Gastrocnemius medialis (tissue), 4 donors: ENCODE measurements at places on chromosomes 1 and 21.

DNA sequence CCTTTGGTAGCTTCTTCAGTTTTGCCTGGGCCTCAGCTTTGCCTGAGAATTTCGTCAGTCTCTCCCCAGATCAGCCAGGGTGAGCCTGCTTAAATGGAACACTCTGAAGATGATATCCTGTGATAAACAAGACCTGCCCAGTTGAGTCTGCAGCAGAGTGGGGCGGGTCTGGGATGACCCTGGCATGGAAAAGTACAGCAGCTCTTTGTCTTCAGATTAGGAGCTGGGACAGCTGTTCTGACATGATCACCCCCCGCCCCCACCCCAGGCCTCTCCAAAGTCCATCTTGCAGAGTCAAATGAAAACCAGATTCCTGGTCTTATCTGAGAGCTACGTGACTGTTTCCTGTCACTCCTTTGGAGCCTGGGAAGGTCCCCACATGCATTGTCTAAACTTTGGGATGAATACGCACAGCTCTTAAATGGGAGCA, 2.2 kb upstream of the TMEM51 start:
- no peak for DNase-seq

DNA sequence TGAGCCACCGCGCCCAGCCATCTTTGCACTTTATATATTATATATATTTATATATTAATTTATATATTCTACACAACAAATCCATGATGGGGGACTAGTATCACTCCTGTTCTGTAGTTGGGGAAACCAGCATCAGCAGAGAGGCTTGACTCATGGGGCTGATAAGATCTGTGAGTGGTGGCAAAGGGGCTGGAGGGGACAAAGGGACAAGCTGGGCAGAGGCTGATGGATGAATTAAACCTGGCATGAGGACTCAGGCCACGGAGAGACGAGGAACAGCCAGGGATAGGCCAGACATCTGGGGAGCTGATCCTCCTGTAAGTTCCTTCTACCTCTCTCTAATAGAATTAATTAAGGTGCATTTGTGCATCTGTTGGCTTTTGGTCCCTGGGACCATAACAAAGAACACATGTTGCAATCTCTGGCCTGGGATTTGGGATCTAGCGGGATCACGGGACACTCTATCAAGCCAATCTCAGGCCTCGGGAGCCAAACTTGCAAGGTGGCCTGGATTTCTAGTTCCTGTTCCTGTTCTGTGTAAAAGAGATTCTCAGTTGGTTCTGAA, 7.6 kb downstream of the CNR2 start:
- DNase-seq: no peak

DNA sequence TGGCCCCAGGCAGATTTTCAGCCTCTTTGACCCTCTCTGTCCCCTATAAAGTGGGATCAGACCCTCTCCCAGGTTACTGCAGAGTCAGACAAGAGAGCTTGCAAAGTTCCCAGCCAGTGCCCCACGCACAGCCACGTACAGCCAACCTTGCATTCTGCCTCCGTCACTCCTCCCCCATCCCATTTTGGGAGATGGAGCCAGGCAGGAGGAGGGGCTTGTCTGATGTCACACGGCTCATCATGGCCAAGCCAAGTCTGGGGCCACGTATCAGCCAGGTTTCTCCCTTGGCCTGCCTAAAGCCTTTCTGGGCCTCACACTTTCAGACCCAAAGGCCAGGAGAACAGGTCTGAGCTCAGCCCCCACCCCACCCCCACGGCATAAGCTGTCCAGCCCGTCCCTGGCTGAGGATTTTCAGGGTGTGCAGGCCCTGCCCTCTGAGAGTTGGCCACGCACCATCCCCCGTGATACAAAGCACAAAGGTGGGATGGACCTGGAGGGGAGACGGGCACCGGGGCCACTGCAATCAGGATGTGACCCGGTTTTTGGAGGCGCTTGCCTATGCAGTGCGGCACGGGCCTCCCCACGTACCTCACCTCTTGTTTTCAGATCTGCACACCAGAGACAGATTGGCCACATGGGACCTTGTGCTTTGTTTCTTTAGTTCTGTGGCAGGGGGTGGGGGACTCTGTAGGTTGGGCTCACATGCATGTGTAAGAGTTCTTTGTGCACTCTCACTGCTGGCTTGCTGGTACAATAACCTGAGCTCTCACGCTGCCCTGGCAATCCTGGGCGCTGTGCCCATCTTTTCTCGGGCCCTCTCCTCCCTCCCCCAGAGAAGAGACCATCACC, 47.6 kb downstream of the TRIM11 start:
- no peak for DNase-seq

DNA sequence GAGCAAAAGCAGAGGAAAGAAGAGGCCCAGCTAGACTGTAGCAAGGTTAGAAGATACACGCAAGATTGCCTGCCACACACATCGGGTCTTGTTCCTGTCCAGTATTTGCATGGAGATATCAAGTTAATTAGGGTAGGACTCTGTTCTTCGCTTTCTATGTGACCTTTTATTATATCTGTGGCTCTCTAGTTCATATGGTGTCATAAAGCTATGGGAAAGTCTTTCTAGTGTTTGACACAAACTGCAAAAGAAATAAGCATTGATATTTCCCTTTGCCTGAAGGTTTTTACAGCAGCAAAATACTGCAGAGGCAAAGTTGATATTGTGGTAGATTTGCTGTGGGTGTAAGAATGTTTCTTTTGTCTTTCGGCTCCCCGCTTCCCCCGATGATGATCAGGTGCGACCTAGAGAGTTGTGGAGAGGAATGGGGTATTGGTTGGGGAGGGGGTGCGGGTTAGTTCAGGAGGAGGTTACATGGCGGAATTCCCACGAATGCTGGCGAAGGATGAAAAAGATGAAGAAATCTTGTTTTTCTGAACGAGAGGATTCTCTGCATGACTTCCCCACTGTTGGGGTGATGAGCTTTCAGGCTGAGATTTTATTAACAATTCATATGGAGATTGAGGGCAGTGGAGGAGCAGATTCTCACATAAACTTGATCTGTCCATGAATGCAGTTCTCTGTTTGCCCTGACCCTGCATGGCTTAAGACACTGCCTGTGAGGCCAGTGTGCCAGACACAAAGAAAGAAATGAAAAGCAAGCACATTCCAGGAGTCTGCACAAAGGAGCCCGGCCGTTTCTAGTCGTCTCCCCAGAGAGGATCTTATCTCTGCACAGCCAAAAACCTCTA, 550.2 kb downstream of the USP25 start:
- DNase-seq: peak; percentile 51

DNA sequence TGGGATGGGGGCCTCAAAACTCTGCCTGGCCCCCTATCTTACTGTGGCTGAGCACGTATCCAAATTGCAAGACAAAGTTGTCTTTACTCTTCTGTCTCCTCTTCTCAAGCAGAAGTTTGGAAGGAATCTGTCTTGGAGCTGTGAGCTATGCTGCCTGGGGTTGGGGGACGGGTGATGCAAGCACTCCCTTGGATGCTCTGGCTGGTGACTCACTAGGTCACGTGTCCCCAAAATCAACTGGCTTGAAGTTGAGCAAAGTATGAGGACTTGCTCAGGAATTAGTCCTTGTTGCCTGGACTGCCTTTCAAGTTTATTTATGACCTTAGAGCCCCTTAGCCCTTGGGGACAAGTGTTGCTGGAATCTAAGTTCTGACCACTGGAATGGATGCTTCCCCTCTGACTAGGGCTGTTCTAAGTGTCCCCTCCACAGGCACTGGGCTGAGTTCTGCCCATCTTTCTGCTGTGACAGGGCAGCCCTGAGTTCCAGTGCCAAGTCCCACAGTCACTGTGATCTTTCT, 269.5 kb downstream of the HHAT start:
- peak; percentile 41 for DNase-seq

DNA sequence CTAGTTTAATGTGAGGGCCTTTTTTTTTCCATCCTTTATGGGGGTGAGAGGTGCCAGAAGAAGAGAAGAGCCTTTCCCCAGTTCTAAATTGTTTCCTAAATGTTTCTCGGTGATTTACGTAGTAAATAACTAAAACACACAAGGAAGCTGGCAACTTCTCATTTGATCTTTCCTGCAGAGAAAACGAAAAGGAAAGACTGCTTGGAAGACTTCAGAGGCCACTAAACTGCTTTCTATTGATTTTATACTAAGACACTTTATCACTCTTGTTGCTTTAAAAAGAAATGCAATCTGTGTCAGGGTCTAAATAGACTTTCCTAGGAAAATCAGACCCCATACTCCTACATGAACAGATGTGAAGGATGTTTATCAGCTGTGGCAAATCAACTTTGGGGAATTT, 52.1 kb upstream of the KAZN start:
- DNase-seq: no peak

GRCh38 chr1:8182034-8182761, 135.7 kb upstream of the SLC45A1 start:
- no peak for DNase-seq

GRCh38 chr1:8404460-8405370, 86.8 kb downstream of the SLC45A1 start:
- no peak for DNase-seq

- no peak for DNase-seq
Measured at GRCh38 chr21:21096956-21097355, 98.7 kb downstream of the NCAM2 start.

- DNase-seq: no peak
Measured at GRCh38 chr1:67601955-67602354, 83.0 kb upstream of the GADD45A start.

DNA sequence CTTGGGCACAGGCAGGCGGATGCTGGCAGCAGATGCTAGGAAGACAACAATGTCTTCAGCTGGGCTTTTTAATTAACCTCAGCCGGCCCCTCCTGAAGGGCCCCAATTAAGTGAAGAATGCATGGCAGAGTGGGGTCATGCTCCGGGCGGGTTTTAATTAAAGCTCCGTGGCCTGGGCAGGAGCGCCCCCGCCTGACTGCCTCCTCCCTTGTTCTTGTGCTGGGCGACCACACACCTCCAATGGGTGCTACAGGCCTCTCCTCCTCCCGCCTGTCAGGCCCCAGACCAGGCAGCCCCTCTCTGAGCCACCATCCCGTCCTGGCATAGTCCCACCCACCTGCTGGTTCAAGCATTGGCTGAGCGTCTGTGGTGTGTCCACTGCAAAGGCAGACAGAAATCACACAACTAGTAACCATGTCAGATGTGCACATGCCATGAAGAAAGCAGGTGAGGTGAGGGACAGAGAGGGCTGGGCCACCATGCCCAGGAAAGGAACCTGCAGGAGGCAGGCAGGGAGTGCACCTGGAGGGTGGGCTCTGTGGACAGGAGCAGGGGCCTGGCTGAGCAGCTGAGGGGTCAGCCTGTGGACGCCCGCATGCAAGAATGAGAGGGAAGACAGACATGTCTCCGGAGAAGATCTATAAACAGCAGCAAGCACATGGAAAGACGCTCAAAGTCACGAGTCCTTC, 8.5 kb upstream of the ARF1 start:
- no peak for DNase-seq

DNA sequence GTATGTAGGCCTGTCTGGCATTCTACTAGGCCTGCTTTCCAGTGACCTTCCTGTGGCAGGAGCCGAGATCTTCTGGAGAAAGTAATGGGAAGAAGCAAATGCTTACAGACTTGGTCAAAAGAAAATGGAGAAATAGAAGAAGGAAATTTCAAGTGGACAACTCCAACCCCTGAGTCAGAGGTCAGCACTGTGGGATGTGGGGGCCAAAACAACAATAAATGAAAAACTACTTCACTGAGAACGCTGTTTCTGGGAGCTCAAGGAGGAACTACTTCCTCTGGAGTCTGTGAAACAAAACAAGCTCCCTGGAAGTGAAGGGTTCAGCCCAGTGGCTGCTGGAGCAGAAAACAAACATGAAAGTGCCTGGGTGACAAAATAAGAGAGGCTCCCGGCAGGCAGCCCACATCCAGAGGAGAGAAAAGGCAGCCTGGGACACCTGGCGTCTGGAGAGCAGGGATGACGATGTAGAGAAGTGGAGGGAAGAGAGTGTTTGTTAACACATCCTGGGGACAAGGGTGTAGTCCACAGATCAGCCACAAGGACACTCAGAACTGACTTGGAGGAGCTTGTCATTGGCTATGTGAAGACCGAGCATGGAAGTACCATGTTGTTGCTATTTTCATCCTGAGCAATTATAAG, 355.2 kb downstream of the SMYD3 start:
- DNase-seq: no peak

DNA sequence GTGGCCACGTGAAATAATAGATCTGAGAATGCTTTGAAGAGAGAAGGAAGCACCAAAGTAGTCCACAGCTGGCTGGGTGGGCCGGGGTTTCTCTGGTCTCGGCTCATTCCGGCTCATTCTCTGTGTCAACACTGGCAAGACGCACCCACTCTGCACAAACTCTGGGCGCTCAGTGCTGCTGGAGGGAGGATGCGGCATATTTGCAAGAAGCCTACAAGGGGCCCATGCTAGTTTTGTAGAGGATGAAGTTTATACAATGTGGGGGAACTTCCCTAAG, 28.8 kb upstream of the TMPRSS2 start:
- no peak for DNase-seq

GRCh38 chr1:223068900-223069665, 74.0 kb downstream of the TLR5 start:
- DNase-seq: no peak

GRCh38 chr1:91730801-91731732, 154.9 kb downstream of the TGFBR3 start:
- peak; percentile 66 for DNase-seq

DNA sequence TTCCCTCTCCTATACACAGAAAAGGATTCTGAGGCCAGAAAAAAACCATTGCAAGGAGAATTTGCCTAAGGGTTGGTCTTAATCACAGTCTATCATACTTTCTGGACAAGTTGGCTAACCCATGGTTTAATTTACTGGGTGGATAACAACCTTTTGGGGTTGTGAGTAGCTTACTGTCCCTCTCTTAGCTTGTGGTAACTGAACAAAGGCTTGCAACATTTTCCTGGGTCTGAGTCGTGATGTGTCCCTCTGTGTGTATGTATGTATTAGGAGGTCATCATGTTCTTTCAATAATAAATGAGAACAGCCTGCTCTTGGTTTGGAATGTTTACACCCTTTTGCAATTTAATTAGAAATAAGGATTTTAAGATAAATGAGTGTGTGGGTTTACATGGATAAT, 36.7 kb downstream of the PAPPA2 start:
- no peak for DNase-seq

GRCh38 chr1:113811156-113811887, 954 bp downstream of the RSBN1 start:
- peak; percentile 14 for DNase-seq

- DNase-seq: no peak
Measured at GRCh38 chr1:245860657-245861544, 646.2 kb downstream of the SMYD3 start.

DNA sequence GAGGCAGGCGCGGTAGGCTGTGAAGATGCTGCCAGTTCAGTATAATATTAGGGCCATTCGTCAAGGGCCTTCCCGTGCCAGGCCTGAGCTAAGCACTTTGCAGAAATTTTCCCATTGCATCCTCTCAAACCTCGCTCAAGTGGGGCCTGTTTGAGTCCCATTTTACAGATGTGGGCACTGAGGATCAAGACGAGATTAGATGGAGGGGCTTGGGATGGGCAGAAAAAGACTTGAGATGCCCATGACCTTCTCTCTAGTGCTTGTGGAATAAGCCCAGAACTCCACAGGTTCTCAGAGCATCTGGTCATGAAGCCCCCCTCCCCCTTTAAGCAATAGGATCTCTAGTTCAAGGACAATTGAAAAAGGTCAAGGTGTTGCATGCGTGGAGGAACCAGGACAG, 9.9 kb downstream of the EPHA8 start:
- DNase-seq: no peak

- no peak for DNase-seq
Measured at GRCh38 chr1:91783423-91784170, 102.4 kb downstream of the TGFBR3 start.

GRCh38 chr1:205235951-205236350, 8.2 kb downstream of the TMCC2 start:
- no peak for DNase-seq

- DNase-seq: no peak
Measured at GRCh38 chr21:40647706-40648105, 199.3 kb downstream of the DSCAM start.

GRCh38 chr1:111778541-111779051, 22.9 kb downstream of the DDX20 start:
- DNase-seq: no peak
